ENCODE measurements at places on chromosomes 5 and 9.

- no peak for DNase-seq
Observed at GRCh38 chr5:11619339-11620024, 284.8 kb downstream of the CTNND2 start.

GRCh38 chr9:70435948-70436347 is 21.5 kb upstream of the KLF9 start:
- peak; percentile 31 for DNase-seq

DNA sequence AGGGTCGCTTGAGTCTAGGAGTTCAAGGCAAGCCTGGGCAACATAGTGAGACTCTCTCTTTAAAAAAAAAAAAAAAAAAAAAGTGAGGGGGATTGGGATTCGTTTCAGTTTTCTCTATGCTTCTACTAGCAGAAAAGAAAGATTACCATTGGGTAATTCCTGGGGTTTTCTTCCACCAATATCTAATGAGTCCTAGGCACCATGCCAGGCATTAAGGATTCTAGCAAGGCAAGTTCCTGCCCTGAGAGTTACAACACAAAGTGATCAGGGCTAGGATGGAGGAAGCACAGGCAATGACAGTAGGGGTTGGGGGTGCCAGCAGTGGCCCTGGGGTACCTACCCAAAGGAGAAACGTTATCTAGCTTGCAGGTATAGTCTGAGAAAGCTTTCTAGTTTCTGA is 90.8 kb downstream of the PCDH1 start:
- no peak for DNase-seq

GRCh38 chr9:89529243-89530035 is 31.5 kb upstream of the SEMA4D start:
- peak; percentile 89 for DNase-seq

- no peak for DNase-seq
Observed at GRCh38 chr5:50968356-50969149, 302.1 kb downstream of the PARP8 start.

DNA sequence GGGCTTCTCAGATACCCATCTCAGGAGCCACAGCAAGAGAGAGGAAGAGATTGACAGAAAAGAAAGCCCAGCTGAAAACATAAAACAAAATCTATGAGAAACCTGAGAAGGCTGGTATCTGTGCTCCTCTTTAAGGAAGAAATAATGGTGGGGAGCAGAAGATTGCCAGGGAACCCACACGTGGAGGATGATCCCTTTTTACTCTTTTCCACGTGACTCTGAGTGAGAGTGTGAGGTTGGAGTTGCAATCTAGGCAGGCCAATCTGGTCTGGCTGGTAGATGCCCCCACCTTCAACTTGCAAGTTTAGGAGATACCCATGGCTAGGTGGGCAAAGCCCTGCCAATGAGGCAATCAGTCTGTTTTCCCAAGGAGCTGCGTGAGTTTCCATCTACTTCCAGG is 202.3 kb downstream of the TENT4A start:
- no peak for DNase-seq

DNA sequence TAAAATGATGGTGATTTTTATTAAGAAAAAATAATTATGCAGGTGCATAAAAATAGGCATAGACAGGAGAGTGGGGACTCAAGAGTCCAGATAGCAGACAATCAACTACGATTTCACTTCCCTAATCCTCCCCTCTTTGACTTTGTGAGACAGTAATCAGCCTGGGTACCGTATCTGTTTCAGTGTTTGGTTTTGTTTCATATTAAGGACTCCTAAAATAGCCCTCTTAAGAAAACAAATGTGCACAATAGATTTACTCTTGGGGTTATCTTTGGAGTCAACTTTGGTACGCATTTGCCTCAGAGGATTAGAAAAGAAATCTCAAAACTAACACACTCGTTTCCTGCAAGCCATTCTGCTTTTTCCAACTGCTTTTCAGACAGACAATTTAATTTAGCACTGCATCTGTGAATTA is 96.3 kb downstream of the ZNF608 start:
- DNase-seq = no peak

DNA sequence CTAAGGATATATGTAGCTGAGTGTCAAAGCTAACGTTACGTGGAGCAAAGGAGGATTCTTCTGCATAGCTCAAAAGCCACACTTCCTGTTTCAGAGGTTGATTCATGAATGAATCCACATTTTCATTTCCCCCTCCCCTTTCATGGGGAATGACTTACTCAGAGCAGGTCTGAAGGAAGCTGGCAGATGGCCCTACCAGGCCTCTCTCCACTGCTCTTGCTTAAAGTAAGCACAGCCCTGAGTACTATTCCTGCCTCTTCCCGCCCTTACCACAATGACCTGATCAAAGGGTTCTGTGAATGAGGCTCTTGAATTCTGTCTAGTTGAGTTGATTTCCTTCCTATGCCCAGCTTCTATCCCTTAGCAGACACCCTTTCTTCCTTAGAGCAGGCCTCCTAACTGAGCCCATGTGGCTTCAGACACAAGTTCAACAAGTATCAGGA is 6.3 kb downstream of the IGIP start:
- peak; percentile 26 for DNase-seq

DNA sequence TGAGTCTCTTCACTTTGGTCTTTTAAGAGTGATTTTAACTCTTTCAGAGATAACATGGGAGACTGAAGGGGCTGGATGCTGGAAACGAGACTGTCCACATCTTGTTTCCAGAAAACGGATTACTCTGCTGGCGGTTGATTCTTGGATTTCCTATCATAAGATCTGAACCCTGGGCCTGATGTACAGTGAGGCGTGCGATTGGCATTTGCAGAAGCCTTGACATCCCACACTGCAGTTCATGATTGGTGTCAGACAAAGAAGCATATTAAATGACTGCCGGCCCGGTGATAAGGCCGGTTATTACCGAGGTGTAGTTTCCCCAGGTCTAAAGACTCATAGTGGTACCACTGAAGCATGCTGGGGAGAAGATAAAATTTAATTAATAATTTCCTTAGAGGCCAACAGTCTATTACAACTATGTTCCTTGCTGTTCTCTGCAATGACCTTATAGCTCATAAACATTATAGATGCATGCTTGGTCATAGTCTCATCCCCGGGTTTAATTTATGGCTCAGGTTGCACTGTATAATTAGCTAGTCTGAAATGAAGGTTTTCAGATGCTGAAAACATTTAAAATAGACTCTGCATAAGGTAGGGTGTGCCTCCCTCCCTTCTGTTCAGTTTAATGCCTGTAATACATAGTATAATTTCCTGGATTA is 99.2 kb downstream of the PPP2R2B start:
- DNase-seq = no peak

DNA sequence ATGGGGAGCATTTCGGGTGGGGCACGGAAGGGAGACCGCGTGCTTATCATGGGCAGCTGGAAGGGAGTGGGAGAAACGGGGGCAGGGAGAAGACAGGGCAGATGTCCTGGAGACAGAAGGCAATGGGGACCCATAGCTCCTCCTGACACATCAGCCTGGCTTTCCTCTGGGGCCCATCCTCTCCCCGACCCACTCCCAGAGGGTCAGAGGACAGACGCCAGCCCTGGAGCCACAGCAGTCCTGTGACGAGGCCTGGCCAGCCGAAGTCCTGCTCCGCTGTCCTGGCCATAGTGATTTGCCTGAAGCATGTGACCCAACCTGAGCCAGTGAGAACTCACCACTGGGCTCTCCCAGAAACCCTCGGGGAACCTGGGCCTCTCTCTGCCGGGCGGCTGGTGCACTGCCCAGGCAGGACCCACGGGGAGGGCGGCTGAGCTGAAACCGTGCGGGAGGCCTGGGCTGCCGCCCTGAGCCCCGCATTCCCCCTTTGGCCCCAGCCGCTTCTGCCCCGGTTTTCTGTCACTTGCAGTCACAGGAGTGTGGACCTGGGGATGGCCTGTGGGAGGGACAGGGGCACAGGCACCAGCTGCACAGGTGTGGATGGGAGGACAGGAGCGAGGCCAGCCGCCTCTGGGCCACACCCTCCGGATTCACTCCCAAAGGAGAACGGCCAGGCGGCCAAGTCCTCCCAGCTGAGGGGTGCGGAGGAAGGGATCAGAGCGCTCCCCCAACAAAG is 19.8 kb downstream of the ADAMTS2 start:
- DNase-seq = no peak

DNA sequence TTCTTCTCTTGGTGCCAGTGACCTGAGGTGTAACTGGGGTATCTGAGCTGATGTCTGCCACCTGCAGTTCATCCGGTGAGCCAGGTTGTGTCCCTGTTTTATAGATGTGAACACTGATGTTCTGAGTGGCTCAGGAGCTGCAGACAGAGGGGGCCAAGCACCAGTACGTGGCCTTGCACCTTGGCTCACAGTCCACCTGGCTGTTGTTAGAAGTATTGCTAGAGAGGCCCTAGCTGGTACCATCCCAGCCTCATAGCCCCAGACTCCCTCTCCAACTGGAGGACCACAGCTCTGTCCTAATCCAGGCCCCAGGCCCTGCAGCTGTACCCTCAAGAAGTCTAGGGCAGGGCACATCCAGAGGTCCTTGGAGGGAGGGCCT is 16.2 kb downstream of the PHF2 start:
- DNase-seq = no peak

GRCh38 chr5:65483546-65484346 is 2.0 kb upstream of the ADAMTS6 start:
- no peak for DNase-seq

- no peak for DNase-seq
Observed at GRCh38 chr5:117475919-117476318, 901.3 kb upstream of the SEMA6A start.
